Stimulated activated naive B cell treated with anti-CD40 and anti-IgM and Interleukin-4, amounts not matched to agents 10 μg/mL and 1 μg/mL and 100 μg/mL, for 72 hours (primary cell): ENCODE measurements at places on chromosomes 1 and 21.
A peak's percentile ranks its signal among the peaks of the same experiment; 100 is the strongest.

- DNase-seq: peak; percentile 63
Observed at GRCh38 chr1:9121496-9122409, 7.1 kb downstream of the GPR157 start.

DNA sequence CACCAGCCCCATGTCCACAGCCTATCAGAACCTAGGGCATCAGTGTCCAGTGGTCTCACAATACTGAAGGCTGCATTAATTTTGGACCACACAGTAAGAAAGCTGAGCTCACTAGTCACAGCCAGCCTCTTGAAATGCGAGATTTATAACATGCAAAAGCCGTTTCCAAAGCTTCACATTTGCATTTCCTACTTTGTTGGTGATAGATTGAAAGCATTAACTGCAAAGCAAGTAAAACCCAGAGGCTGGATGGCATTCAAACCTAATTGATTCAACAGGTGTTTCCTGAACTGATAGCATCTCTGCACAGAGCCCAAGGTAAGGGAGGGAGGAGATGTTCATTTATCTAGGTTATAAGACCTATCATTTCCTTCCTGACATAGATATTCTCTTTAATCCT is 410.1 kb downstream of the OMA1 start:
- no peak for DNase-seq

- no peak for DNase-seq
Observed at GRCh38 chr1:50156241-50157010, 47.7 kb downstream of the ELAVL4 start.

GRCh38 chr1:12715896-12716437 is at the start of gene AADACL3:
Gene AADACL3, plus strand, starts transcription at chr1:12716110. Its CDS starts 67 bp downstream, at chr1:12716177.
- DNase-seq: no peak

- no peak for DNase-seq
Observed at GRCh38 chr1:220761688-220762427, 13.7 kb downstream of the MTARC2 start.

DNA sequence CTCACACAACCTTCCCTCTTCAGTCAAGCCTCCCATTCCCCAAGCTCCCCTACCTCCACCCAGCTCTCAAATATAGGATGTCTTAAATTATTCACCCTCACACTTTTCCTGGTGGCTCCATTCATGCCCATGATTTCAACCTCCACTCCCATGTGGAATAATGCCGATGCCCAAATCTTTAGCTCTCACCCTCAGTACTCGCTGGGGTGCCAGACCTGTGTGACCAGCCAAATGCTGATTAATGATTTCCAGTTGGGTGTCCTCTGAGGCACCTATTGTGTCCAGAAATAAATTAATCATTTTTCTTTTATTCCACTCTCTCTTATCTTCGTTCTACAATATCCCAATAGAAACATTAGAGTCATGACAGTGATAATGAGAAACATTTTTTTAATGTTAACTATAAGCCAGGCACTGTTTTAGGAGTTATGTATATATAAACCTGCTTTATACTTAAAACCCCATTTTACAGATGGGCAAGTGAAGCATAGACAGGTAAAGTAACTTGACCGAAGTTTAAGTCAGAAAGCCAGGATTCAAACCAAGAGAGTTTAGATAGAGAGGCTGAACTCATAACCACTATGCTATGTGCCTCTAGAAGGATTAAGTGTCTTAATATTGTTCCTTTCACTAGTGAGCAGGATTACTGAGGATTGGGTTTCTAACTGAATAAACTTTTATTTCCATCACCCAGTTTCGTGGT is 209.7 kb downstream of the DUSP10 start:
- DNase-seq: no peak

DNA sequence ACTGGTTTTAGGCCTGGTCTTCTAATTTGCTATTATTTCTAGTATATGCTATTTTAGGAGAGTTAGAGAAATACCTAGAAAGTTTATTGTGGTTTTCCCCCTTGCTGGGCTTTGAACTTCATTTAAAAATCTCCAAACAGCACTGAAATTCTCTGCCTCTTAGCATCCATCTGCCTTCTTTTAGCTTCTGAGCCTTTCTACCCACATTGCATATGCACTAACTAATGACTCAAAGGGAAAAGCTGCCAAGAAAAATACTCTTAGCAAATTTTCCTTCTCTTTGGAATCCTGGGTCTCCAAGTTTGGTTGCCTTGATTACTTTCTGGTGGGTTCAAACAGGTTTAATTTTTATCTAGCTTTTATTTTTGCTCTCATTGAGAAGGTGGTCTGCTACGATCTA is 408.4 kb upstream of the PTBP2 start:
- DNase-seq: no peak

- DNase-seq: no peak
Observed at GRCh38 chr21:45472445-45473365, 67.7 kb downstream of the COL18A1 start.

- DNase-seq: no peak
Observed at GRCh38 chr1:179447489-179447888, 81.7 kb downstream of the AXDND1 start.

DNA sequence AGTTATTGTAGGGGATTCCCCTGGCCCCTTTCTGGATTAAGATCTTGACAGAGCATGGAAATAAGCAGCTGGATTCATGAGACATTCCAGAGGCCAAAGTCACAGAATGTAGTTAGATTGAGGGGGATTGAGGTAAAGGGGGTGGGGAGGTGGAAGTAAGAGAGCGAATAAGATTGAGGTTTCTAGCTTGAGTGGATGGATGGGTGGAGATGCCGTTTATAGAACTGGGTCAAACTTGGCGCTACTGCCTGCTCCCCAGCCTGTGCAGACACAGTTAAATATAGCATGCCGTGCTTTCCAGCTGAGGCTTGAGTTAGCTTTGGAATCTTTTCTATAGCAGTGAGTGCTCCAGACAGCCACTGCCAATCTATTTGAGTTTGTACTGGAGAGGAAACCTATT is 85.7 kb downstream of the DYRK1A start:
- DNase-seq: no peak
